Stimulated activated CD4-positive, alpha-beta T cell treated with anti-CD3 and anti-CD28 coated beads, Interleukin-15, amount 100 ng/mL, for 24 hours (primary cell): ENCODE measurements at places on chromosomes 13 and 19.

DNA sequence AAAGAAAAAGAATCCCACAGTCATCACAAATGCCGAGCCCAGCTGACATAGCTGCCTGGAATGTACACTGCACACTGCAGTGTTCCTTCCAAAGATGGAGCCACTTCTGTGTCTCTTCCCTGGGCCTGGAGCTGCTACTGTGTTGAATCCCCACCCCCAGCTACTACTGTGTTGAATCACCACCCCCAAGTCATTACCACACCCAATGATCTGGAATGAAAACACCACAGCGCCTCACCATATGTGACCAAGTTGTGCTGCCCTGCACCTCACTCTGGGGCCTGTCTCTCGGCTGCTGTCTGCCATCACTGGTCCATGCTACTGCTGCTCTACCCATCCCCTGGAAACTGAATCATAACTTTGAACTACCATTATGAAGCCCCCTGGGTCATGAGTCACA, 861.2 kb downstream of the UQCRFS1 start:
- DNase-seq, result no peak

- DNase-seq, result no peak
Measured at GRCh38 chr19:33460221-33460908, 61.2 kb downstream of the PEPD start.

DNA sequence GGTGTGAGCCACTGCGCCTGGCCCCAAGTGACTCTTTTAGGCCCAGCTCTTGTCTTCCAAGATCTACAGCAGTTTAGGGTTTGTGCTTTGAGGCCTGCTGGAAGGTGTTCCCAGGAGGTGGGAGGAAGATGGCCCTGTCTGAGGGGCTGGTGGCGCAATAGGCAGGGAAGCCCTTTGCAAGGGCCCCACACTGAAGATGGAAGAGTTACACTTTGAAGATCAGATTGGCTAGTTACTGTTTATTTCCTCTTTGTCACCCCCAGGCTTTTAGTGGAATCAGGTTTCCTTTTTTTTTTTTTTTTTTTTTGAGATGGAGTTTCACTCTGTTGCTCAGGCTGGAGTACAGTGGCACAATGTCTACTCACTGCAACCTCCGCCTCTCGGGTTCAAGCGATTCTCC, 1.9 kb upstream of the RABAC1 start:
- no peak for DNase-seq

- no peak for DNase-seq
Measured at GRCh38 chr13:97761796-97762540, 191.5 kb upstream of the IPO5 start.

GRCh38 chr13:34897220-34897619, 44.9 kb upstream of the NBEA start:
- DNase-seq, result no peak

DNA sequence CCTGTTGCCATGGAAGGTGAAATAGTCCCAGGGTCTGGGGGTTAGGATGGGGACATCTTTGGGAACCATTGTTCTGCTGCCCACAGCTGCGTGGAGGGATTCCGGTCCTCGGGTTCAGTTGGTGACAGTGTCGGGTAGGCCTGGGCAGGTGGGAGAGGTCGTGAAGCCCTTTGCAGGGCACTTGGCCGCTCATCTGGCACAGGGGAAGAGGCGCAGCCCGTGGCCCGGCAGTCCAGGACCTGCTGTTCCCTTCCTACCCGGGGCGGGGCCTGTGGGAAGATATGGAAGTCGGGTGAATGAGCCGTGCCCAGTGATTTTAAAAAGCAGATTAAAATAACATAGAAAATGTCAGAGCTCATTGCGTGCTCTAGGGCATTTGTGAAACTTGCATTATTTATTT, 44.8 kb downstream of the KDM4B start:
- no peak for DNase-seq

DNA sequence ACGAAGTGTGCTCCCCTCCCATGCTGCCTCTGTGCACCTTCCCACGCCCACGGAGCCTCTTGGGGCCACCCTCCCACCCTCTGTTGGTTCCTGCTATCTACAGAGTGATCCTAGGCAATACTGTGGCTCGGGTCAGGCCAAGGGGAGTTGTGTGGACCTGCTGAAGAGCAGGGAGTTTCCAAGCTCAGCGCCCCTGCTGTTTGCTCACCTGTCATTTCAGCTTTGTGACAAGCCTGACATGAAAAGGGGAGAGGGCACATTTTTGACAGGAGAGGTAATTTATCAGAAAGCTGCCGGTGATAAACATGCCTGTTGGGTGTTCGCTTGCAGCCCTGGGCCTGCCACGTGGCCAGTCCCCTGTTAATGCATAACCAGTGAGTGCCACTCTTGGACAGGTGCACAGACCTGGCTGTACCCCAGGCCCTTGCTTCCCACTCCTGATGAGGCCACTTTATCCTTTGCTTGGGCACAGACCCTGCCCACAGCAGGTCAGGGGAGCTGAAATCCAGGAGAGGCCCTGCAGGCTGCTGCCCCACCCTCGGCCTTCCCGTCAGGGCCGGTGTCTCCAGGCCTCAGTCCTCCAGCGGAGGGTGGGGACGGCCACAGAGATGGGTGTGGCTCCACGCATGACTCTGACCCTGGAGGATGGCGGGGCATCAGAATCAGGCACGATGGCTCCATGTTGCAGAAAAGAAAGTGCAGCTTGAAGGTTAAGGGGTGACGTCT, 201.5 kb upstream of the GPR12 start:
- DNase-seq, result no peak

DNA sequence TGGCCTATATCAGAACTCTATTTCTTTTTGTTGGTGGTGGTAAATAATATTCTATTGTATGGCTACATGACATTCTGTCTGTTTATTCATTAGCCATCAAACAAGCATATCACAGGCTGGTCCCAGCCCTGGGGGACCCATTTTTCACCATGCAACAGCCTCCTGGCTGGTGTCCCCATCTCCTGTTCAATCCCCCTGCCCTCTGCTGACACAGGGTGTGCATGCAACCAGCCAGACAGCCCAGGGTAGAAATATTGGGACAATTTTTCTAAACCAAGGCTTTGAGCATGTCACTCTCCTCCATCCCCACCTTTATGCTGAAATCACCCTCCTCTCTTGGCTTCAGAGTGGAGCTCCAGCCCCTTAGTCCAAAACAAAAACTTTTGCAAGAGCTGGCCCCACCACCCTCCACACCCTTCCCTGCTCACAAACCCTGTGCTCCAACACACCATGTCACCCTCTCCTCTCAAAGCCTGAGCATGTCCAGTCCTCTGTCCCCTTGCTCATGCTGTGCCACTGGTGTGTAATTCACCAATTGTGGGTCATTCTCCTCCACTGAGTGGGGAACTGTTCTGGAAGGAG, 153.0 kb upstream of the UQCRFS1 start:
- no peak for DNase-seq

DNA sequence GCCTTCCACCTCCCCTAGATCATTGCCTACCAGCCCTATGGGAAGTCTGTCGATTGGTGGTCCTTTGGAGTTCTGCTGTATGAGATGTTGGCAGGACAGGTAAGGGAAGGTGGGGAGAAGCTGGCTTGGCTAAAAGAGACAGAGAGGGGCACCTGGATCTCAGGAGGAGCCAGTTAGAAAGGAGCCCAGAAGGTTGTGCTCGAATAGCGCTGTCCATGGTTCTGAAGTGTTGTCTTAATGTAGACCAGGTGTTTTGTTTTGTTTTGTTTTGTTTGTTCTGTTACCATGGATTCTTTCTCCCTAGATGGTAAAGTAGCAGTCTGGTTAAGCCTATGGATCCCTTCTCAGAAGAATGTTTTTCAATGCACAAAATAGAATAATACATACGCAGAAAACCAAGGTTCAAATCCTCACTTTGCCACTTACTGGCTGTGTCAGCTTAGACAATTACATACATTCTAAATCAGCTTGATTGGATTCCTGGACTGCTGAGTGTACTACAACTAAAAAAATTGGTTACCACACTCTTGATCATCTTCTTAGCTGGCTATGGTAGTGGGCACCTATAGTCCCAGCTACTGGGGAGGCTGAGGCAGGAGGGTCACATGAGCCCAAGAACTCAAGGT, 5.9 kb upstream of the CACNG7 start:
- DNase-seq, result no peak

- DNase-seq, result peak; percentile 64
Measured at GRCh38 chr19:48329167-48329891, 4.0 kb downstream of the EMP3 start.

- no peak for DNase-seq
Measured at GRCh38 chr19:19384486-19384885, 21.0 kb upstream of the GATAD2A start.

- DNase-seq, result no peak
Measured at GRCh38 chr19:32316034-32316433, 29.4 kb upstream of the ZNF507 start.

DNA sequence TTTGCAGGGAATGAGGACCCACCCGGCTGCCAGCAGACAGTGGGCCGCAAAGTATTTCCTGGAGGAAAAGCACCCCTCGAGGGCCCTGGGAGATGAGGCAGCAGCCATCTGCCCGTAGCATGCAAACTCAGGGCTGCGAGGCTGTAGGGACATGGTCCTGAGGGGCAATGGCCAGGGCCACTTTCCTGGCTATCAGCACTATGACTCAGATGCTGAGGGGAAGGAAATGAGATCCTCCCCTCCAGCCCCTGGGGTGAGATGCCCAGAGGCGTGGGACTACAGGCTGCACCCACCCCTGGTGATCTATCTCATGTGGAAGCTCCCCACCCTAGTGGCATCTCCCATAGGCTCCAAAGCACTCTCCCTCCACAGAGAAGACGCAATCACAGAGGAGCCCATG, 80.1 kb downstream of the SLC7A1 start:
- no peak for DNase-seq
